ENCODE measurements at places on chromosomes 7 and 10.

DNA sequence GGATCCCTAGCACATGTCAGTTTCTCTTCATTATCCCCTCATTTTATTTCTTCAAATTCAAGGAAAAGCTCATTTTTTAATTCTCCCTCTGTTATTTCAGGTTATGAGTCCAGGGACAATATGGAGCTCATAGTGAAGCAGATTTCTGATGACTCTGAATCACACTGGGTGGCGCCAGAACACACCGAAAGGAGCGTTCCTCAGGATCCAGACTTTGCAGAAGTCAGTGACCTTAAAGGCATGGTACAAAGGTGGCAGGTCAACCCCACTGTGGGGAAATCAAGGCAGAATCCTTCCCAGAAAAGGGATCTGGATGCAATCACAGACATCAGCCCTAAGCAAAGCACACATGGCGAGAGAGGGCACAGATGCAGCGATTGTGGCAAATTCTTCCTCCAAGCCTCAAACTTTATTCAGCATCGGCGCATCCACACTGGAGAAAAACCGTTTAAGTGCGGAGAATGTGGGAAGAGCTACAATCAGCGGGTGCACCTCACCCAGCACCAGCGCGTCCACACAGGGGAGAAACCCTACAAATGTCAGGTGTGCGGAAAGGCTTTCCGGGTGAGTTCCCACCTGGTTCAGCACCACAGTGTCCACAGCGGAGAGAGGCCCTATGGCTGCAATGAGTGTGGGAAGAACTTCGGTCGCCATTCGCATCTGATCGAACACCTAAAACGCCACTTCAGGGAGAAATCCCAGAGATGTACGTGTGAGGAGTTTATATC is 21.4 kb downstream of the ZKSCAN5 start:
- DNase-seq = no peak

GRCh38 chr7:1495564-1496242 is 8.5 kb downstream of the INTS1 start:
- no peak for DNase-seq

- DNase-seq = no peak
Observed at GRCh38 chr7:38751416-38751815, 120.2 kb upstream of the AMPH start.

DNA sequence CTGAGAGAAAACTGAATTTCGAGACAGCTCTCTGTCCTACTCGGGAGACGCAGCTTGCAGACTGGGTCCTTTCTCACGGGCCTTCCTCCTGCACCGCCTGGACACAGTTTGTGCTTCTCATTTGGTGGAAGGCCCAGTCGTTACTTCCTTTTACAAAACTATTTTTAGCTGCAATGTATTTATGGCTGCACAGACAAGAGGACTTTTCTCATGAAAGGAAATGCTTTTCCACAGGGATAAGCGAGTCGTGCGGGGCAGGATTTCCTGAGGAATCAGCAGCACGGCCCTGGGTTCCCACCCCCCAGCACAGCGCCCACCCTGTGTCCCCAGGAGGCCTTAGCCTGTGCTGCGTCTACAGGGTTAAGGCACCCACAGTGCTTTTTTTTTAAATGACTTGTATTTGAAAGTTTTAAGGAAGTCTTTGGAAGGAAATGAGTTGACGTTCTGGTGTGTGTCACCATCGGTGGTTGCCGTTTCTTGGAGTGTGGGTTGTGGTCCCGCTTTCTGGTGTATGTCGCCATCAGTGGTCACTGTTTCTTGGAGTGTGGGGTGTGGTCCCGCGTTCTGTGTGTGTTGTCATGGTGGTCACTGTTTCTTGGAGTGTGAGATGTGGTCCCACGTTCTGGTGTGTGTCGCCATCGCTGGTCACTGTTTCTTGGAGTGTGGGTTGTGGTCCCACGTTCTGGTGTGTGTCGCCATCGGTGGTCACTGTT is 50.9 kb downstream of the INPP5A start:
- no peak for DNase-seq

- DNase-seq = no peak
Observed at GRCh38 chr10:20474064-20474463, 423.0 kb downstream of the NEBL start.

- no peak for DNase-seq
Observed at GRCh38 chr7:42235741-42236161, 1.3 kb downstream of the GLI3 start.

DNA sequence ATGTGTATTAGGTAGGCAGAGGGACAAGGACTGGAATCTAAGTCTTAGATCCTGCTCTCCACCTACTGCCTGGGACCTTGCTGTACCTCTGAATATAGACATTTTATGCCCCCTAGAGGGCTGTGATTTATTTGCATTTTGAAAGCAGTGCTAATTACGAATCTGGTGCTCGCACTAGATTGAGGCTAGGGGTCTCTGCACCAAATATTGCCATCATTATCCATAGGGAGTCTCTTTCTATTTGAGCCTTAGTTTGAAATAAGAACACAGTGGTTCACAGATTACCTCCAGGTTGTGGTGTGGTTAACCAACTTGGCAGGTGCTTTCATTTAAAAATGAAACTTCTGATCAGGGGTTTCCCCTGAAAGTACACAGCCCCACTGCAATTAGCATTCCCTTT is 41.8 kb downstream of the CNNM1 start:
- DNase-seq = no peak

DNA sequence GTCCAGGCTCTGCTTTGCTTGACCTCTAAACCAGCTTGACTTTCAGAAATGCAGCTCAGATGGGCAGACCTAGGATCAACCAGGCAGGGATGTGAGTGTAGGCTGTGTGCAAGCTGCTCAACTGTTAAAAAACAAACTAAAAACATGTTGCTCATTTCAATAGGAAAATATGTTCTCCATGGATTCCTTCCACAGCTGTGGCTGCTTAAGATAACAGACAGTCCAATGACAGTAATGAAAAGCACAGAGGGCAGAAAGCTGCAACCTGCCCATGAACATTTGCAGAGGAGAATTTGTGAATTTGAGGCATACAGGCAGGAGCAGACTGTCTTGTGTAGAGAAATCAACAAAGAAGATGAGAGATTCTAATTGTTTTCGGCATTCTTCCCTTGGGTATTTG is 534.2 kb downstream of the CCSER2 start:
- DNase-seq = no peak

GRCh38 chr10:62433901-62434300 is 59.7 kb downstream of the ZNF365 start:
- no peak for DNase-seq

GRCh38 chr10:112815269-112816032 is 134.6 kb upstream of the TCF7L2 start:
- DNase-seq = no peak

GRCh38 chr7:53811555-53812079 is 730.6 kb upstream of the VSTM2A start:
- DNase-seq = no peak

DNA sequence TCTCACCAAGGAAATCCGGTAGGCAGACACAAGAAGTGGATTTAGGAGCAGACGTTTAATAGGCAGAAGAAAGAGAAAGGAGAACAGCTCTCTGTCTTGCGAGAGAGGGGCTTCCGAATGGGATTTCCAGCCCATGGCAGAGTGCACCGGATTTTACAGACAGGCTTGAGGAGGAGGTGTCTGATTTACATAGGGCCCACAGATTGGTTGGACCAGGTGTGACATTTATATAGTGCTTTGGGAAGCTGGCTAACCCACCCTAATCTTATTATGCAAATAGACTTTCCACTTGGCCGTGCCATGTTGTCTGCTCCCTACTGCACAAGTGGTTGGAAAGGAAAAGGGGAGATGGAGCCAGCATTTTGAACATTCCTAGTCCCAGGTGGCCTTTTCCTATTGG is 57.8 kb downstream of the ANKMY2 start:
- DNase-seq = no peak

DNA sequence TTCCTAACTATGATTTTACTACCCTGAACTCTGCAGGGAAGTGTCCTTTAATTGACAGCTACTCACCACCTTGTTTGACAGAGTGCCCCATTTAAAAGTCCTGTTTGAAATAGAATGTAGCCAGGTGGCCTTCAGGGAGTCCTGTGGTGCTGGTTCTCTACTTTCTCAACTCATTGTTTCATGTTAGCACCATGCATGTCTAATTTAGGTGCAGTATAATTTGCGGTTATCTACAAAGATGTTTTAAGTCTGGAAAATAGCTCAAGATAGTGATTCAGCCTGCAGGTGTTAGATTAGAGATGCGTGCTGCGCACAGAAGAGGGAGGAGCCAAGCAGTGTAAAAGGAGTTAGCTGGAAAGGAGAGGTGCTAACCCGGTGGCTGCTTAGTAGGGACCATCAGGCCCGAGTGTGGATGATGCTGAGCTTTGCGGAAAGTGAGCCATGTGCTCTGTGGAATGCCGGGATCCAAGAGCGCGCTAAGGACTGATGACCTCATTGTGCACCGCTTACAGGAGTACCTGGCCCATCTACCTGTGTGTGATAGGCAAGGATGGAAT is 1.2 kb downstream of the CCM2 start:
- no peak for DNase-seq

DNA sequence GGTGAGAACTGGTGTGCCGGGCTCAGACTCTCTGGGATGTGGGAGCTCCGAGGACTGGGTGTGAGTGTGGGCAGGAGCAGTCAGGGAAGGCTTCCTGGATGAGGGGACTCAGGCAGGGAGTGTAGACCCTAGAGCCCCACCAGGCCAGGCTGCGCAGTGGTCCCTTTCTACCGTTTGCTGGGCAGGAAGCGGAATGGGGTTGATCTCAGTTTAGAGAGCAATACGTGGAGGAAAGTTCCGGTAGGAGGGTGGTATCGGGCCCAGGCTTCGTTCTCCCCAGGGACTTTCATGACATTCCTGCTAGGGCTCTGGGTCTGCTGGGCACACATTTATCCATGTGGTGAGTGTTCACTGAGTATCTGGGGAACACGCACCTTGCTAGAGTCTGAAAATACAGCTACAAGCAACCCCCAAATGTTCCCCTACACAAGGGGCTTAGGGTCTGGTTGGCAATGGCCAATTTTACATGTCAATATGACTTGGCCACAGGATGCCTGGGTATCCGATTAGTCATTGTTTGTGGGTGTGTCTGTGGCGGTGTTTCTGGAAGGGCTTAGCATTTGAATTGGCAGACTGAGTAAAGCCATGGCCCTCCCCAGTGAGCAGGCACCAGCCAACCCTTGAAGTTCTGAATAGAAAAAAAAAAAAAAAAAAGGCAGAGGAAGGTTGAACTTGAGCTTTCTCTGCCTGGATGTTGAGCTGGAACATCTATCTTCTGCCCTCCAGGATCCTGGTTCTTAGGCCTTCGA is 20.8 kb downstream of the GHRHR start:
- no peak for DNase-seq

DNA sequence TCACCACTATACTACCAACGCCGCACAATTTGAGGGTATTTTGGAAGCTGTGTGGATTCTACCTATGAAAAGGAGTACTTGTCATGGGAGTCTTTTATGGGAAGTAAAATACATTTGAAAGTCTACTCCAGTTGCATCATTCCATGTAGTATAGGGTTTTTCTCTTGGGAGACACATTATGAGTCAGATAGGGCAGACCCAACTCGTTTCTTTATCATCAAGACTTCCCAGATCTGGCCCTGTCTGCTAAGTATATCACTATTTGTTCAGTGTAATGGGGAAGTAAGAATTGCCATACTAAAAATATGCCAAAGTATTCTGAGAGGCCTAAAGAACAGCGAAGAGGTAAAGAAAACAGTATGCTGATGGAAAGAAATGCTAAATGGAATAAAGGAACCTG is 144.2 kb downstream of the SPAG6 start:
- no peak for DNase-seq

GRCh38 chr7:111103678-111104274 is 12.8 kb downstream of the LRRN3 start:
- DNase-seq = no peak

- no peak for DNase-seq
Observed at GRCh38 chr7:105766421-105767073, 109.9 kb downstream of the ATXN7L1 start.

- DNase-seq = no peak
Observed at GRCh38 chr10:5503477-5503835, 4.1 kb upstream of the CALML5 start.

DNA sequence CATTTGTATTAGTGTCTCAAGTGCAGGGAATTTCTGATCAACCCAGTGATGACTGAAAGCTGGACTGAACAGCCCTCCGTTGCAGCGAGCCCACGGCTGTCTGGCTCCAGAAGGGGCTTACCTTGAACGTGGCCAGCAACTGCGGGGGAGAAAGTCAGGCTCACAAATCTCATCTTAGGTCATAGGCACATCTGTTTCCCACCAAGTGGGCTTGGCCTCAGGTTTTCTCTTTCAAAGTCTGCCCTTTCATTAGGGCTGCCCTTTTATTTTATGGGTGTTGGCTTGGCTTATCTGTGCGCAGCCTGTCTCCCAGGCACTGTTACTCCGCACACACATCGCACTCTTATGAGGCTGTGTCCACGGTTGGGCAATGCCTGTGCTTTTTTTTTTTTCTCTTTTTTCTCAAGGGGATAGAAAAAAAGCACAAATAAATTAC is 178.0 kb downstream of the JCAD start:
- no peak for DNase-seq

GRCh38 chr10:7435674-7436073 is 24.8 kb upstream of the SFMBT2 start:
- no peak for DNase-seq

DNA sequence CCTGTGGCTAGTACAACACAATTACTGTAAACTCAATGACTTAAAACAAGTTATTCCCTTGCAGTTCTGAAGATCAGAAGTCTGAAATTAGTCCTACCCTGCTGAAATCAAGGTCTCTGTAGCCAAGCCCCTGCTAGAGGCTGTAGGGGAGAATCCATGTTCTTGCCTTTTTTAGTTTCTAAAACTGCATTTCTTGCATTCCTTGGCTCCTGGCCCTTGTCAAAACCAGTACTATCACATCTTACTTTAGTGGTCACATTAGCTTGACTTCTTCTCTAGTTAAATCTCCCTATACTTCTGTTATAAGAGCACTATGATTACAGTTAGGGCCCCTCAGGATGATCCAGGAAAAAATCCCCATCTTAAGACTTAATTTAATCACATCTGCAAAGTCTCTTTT is 567.0 kb downstream of the GFRA1 start:
- DNase-seq = no peak

Data from amygdala (tissue), 56 donors.